ENCODE measurements at places on chromosomes 6 and 20.

DNA sequence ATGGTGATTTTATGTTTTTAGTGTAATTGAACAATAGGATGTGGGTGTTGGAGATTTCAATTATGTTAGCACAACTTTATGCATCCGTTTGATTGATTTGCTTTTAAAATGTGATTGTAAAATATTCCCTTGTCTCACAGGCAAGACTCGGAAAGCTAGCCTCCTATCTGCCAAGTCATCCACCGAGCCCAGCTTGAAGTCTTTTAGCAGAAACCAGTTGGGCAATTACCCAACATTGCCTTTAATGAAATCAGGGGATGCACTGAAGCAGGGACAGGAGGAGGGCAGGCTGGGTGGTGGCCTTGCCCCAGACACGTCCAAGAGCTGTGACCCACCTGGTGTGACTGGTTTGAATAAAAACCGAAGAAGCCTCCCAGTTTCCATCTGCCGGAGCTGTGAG is 200.9 kb downstream of the SASH1 start:
- no peak for DNase-seq

GRCh38 chr6:85864453-85865401 is 222.0 kb upstream of the SYNCRIP start:
- no peak for DNase-seq

DNA sequence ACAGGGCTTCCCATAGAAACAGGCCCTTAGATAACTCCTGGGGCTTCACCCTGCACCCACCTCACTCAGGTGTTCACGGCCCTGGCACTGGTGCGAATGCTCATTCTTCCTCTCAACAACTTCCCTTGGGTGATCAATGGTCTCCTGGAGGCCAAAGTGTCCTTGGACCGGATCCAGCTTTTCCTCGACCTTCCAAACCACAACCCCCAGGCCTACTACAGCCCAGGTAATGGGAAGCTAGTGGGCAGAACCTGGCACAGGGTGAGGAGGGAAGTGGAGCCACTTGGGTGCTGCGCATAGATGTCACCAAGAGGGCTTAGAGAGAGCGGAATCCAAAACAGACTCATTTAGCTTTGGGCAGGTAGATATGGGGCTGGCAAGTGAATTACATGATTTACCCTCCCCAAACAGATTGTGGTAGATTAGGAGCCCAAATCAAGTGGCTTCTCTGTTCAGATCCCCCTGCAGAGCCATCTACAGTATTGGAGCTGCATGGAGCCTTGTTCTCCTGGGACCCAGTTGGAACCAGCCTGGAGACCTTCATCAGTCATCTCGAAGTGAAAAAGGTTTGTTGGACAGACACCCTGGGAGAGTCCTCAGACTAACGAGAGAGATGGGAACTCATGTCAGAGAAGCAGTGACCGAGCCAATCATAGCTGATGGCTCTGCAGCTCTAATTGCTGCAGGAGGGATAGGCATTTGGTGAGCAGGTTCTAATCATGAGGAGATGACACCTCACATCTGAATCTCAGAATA is 8.5 kb downstream of the ABCC10 start:
- DNase-seq, result no peak

DNA sequence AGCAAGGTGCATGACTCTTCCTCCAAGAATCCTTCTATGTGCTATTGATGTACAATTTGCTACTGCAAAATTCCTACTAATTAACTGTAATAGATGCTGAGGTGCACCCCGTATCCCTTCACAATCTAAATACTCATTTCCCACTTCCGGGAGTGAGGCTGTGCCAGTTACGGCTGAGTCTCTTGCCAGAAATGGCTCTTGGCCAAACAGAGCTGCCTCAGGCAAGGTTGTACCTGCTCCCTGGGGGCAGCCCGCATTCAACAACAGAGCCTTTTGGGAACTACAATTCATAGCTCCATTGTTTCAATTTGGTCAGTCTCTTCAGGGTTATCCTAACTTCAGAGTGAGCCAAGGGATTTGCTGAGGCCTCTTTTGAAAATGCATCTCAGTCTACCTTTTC is 789.8 kb upstream of the MAP3K7 start:
- no peak for DNase-seq

DNA sequence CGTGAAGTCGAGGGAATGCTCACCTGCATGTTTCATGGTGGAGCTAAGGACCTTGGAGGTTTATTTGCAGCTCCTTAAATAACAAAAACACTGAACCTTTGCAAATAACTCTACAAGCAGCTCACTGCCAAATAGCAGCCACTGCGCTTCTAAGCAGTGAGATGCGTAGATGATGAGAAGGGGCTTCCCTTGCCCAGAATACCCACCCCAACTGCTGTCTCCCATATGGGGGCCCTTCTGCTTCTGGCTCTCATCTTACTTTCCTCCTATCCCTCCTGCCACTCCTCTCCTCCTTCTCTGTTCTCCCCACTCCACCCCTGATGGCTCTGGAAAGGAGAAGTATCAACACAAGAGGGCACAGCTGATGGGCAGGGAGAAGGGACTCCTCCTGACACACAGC is 193.3 kb upstream of the SSTR4 start:
- no peak for DNase-seq

DNA sequence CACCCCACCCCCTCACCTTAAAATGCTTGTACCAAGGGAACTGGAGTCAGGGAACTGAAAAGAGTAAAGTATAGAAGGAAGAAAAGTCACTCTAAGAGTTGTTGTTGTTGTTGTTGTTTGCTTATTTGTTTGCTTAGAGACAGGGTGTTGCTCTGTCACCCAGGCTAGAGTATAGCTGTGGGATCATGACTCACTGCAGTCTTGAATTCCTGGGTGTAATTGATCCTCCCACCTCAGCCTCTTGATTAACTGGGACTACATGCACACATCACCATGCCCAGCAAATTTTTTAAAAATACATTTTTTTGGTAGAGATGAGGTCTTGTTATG is 681.6 kb upstream of the GJE1 start:
- DNase-seq, result no peak

- peak; percentile 54 for DNase-seq
These were observed 59.6 kb downstream of the PRDM1 start for GRCh38 chr6:106145741-106146227.

DNA sequence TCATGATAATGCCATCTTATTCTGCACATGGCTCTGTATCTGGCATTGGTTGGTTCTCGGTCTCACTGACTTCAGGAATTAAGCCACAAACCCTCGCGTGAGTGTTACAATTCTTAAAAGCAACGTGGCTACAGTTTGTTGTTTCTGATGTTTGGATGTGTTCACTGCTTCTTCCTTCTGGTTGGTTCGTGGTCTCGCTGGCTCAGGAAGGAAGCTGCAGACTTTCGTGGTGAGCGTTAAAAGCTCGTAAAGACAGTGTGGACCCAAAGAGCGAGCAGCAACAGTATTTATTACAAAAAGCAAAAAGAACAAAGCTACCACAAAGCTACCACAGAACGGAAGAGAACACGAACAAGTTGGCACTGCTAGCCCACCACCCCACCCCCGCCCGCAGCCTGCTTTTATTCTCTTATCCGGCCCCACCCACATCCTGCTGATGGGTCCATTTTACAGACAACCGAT is 51.1 kb downstream of the MYLIP start:
- peak; percentile 22 for DNase-seq

GRCh38 chr6:34177181-34177591 is 31.3 kb upstream of the GRM4 start:
- DNase-seq, result no peak

DNA sequence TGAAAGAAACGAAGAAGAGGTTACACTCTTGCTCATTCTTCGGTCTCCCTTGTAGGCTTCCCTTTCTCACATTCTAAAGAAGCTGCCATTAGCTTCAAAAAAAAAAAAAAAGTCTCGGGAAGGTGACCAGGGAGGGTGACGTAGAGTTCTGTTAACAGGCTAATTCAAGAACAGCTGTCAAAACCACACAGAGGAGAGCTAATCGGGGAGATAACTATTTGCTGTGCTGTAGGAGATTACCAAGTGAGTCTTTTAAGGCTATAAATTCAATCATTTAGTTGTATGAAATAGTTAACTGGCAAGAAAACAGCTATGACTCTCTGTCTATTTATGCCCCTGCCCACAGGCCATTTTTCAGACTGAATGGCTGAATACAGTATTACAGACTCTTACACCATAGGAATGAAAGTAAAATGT is 256.8 kb downstream of the SYNE1 start:
- DNase-seq, result no peak

DNA sequence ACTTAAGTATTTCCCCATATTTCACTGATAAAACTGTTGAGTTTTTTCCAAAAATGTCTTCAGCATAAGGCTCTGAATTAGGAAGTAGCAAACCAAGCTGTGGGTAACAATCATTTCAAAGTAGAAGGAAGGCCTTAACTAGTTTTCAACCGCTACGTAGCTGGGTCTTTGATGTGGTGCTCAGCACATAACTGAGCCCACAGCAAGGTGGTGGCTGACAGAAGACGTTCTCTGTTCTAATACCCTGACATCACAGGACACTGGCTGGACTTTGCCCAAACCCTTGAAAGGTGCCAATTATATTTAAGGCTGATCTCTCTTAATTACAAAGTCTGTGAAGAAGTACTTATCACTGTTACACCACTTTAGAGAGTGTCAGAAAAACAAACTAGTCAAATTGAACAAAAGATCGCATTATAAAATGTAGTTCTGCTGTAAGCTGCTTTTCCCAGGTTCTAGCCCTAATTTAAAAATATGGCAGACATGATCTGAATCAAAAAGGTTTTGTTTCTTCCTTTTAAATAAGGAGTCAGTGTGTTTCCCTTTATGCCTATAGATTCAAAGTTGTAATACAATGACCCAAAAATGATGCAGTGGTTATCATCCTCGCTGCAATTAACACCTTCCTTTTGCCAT is 26.7 kb downstream of the MAN1A1 start:
- DNase-seq, result peak; percentile 37

DNA sequence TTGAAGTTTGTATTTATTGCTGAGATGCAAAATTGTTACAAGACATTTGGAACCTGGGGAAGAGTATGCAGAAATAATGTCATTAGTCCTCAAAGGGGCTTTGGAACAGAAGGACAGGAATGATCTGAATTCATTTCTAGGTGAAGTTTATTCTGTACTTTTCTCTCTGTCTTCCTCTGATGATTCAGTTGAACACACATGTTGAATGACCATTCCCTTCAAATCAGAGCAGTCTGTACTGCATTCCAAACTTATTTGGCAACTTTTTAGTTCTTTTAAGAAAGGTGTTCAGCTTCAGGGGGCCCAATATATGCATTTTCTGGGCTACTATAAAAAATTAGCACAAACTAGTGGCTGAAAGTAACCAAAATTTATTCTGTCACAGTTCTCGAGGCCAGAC is 213.9 kb upstream of the LAMP5 start:
- no peak for DNase-seq

- DNase-seq, result no peak
These were observed 83.0 kb downstream of the TENT5A start for GRCh38 chr6:81669445-81669844.

DNA sequence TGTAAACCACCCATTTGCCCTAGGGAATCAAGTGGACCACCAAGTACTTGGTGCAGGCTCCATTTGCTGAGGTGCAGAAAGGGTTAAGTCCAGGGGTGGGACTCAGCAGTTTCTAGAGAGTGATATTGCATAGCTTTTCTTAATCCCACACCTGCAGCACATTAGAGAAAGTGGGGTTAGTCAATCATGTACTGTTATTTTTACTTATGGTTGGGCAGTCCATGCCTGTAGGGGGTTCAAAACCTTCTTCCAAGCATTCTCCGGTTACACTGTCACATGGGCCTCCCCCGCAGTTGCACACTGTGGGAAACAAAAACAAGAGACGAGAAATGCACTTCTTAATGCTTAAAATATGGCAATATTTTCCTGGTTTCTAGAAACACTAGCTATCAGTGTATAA is 65.5 kb downstream of the LAMA4 start:
- DNase-seq, result no peak

DNA sequence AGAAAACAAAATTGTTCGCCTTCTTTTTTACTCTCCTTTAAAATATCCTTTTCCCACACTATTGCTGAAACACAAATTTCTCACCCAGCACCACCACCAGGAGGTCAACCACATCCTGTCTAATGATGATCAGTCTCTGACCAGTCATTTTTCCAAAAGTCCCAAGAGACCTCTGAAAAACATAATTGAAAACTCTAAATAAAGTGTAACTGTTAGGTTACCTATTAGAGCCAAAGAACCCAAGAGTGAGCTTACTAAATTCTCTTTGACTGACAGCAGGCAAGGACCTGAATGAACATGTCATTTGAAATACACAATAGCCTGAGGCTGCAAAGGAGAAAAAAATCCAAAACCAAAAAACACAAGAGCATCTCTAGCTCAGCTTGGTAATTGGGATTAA is 735.4 kb downstream of the CBLN4 start:
- no peak for DNase-seq

DNA sequence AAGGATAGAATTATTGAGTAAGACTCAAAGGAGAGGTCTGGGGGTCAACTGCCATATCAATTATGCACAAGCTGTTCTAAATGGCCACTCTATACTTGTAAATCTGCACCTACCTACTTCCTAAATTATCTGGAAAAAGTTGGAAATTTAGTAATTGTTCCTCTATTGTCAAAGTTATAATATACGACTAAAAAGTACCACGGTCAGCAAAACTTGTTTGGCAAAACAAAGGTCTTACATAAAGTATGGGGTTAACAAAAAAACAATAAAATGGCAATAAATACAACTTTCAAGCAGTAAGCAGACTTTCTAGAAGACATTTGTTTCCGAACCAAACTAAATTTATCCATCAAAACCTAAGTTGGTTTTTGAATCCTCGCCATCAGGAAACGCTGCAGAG is 309.7 kb downstream of the FRK start:
- no peak for DNase-seq

DNA sequence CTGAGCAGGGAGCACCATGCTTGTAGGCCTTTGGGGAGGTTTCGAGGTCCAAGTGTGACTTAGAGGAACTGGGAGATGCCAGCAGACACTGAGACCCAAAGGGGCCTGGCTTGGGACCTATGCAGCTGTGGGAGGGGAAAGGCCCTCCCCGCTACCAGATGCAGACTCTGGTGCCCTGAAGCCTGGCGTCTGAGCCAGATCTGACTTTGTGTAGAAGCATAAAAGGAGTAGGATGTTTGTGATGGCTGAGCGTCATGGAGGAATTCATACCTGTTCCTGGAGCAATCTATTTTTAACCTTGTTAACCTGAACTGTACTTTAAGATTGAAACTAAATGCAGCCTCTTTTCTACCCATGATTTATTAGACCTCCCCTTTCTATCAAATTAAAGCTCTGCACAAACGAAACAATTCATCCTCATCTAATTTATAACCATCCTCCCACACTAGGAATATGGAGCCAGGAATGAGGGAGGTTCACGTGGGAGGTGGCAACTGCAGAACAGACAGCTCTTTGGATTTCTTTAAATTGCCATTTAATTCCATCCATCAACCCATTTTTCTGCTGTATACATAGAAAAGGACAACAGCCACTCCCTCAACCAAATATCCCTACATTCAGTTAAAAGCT is 172.6 kb upstream of the AGPAT4 start:
- no peak for DNase-seq

DNA sequence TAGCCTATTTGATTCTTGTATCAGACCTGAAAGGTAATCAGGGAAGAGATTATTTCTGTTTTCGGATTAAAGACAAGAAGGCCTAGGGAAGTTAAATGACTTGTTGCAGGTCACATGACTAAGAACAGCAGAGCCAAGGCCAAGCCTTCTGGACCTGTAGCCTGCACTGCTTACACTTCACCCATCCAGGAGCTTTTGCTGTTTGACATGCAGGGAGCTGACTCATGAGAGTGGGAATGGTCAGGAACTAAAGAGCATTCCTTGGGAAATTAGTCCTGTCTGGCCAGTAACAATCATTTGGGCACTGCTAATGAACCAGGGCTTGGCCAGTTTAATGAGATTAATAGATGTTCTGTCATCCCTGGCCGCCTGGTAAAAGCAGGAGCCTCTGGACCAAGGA is 46.8 kb downstream of the EIF2S2 start:
- DNase-seq, result no peak
